ENCODE measurements at places on chromosomes 11 and 22.

DNA sequence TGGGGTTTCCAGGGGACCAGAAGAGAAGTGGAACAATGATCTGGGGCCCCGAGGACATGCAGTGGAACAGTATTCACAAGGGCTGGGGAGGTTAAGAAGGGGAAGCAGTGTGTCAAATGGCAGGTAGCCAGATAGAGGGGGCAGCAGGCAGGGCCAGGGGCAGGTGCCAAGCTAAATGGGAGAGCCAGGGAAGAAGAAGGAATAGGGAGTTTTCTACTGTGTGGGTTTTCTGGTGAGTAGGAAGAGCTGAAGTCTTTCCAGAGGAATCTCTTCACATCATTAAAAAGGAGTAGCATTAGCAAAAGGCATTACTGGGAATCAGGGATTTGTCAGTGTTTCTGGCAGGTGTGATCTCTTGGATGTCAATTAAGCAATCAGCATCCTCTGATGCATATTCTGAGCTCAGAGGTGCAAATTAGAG lies 55.8 kb downstream of the IRAG1 start:
- no peak for DNase-seq

DNA sequence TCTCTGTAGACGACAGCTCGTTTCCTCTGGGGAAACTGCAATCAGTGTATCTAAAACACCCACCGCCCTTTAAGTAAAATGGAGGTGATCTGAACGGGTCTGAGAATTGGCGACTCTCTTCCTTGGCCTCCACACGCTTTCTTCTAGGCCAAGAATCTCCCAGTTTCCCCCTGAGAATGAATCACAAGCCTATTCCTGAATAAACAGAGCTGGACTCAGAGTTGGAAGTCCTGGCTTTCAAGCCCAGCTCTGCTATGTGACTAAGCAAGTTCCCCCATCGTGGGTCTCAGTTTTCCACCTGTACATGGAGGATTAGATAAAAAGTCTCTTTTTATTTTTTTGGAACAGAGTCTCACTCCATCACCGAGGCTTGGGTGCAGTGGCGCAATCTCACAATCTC lies 200.4 kb downstream of the MN1 start:
- no peak for DNase-seq

- no peak for DNase-seq
These were observed 7.6 kb upstream of the MICAL2 start for GRCh38 chr11:12102588-12103410.

DNA sequence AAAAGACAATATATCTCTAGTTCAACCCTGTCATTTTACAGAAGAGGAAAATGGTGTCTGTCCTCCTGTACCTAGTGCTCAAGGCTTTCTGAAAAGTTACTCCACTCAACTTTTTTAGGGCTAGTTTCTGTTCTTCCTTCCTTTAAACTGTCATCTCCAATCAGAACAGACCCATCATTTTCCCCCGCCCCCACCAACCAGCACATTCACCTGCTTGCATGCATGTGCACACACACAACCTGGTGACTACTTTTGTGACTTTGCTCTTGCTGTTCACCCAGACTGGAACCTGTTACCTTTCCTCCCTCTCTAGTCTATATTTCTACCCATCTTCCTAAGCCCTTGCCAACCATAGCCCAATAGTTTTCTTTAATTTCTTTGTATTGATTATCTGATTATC lies 5.6 kb downstream of the FBXO7 start:
- DNase-seq = no peak

GRCh38 chr11:101321222-101321621 lies 191.6 kb upstream of the PGR start:
- no peak for DNase-seq

GRCh38 chr11:34865261-34865660 lies 50.9 kb downstream of the APIP start:
- no peak for DNase-seq

DNA sequence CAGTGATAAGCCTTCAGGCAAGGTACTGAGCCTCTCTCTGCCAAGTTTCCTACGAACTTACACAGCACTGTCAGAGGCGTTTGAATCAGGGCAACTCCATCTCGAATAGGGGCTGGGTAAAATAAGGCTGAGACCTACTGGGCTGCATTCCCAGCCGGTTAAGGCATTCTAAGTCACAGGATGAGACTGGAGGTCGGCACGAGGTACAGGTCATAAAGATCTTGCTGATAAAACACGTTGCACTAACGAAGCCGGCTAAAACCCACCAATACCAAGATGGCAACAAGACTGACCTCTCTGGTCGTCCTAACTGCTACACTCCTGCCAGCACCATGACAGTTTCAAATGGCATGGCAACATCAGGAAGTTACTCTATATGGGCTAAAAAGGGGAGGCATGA lies 20.4 kb upstream of the POGLUT3 start:
- no peak for DNase-seq

DNA sequence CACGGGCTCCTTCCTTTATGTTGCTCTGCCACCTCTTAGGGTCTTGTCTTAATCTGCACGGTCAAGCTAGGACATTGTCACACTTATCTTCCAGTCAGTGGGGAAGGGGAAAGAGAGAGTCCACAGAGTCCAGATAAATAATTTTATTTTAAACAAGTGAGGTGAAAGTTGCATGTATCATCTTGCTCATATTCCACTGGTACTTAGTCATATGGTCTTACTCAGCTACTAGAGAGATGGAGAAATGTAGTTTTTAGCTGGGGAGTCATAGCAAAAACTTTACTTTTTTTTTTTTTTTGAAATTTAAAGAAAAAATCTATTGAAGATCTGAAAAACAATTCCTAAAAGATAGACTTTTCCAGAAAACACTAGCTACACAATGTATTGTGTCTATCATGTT lies 29.0 kb downstream of the PDE3B start:
- DNase-seq = no peak

DNA sequence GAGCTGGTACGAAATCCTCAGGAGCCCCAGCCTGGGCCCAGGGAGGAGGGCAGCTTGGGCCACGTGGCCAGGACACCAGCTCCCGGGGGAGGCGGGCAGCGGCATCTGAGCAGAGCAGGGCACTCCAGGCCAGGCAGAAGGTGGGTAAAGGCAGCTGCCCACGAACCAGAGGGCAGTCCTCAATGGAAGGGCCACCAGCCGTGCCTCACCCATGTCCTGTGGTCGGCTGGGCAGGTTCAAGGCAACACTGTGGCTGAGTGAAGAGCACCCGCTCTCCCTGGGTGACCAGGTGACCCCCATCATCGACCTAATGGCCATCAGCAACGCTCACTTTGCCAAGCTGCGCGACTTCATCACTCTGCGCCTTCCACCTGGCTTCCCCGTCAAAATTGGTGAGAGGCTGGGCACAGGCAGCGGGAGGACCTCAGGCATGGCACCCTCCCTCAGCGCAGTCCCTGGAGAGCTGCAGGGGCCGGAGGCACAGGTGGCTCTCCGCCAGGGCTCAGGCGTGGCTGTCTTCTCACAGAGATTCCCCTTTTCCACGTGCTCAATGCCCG lies 2.5 kb upstream of the SSH3 start:
- DNase-seq = no peak

- no peak for DNase-seq
These were observed at the start of gene CAVIN3 for GRCh38 chr11:6320411-6321155. TSS of gene CAVIN3 (minus strand) at chr11:6320501. CDS start at chr11:6320476, 25 bp downstream.

- DNase-seq = no peak
These were observed 43.2 kb downstream of the LMO1 start for GRCh38 chr11:8220261-8221045.

DNA sequence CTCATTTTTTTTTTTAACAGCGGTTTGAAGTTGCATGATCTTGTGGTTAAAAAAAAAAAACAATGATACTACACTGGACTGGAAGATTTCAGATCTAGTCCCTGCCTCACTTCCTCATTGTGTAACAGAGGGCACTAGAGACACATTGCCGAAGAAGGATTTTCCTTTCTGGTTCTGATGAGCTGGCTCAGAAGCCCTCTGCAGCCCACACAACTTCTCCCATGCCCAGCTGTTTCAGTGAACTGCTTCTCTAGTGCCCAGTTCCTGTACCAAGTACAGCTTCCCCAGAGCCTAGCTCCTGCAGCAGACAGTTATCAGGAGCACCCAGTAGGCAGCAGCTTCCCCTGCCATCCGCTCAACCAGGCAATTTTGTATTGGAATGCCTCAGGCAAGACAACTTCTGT lies 29.5 kb upstream of the ANO5 start:
- DNase-seq = no peak

GRCh38 chr11:36192425-36193289 lies 96.6 kb downstream of the COMMD9 start:
- DNase-seq = no peak

GRCh38 chr11:103906291-103906867 lies 130.1 kb upstream of the DDI1 start:
- DNase-seq = no peak

GRCh38 chr11:95877291-95877690 lies 46.6 kb downstream of the MTMR2 start:
- no peak for DNase-seq

GRCh38 chr11:32109592-32109991 lies 18.7 kb downstream of the RCN1 start:
- no peak for DNase-seq

DNA sequence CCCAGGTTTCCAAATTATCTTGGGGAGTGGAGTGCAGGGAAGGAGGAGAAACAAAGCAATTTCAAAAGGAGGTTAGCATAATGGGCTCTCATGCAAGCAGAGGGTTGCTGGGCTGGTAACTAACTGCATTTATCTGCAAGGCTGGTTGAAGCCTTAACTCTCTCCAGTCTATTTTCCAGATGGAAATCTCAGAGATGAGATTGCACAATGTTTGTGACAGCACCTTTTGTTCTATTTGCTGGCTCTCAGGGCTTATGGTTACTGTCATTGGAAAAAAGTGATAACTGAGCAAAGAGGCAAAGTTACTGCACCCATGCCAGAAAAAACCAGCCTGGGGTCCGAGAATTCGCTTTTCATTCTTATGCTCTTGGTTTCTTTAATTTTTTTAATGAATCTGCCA lies 33.2 kb downstream of the ABCC8 start:
- no peak for DNase-seq

DNA sequence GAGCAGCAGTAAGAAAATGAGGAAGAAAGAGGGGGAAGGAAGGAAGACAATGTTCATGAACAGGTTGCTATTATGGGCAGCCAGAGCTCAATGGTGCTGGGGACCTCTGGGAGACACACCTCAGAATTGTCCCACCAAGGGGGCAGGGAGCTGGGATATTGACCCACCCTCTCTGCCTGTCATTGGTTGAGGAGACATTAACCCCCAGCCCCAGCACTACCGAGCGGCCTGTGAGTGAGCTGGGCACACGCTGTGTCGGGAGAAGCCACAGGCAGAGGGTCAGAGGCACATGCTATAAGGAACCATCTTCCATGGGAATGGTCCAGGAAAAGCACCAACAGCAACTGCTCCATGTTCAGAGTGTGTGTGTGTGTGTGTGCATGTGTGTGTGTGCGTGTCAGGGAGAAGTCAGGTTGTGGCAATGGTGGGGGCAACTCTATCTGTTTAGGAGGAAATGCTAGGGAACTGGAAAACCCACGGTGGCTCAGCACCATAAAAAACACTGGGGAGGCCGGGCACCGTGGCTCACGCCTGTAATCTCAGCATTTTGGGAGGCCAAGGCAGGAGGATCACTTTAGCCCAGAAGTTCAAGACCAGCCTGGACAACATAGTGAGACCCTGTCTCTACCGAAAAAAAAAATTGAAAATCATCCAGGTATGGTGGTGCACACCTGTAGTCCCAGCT lies 49.2 kb downstream of the CD6 start:
- no peak for DNase-seq

DNA sequence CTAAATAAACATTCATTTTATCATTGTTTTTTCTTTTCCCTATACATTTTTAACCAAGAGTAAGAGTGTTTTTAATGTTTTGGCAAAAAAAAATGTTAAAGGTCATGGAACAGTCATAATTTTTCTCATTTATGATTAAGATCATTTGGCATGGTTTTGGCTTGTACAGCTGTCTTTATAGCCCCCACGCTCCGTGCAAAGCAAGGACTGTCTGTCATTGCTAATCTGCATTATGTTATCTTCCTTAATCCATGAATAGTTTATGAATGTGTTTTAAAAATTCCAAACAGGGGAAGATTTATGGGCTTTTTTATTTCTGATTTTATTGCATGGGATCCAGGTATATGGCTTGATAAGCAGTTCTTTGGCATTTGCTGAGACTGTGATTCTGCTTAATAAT lies 28.1 kb downstream of the PGM2L1 start:
- no peak for DNase-seq

DNA sequence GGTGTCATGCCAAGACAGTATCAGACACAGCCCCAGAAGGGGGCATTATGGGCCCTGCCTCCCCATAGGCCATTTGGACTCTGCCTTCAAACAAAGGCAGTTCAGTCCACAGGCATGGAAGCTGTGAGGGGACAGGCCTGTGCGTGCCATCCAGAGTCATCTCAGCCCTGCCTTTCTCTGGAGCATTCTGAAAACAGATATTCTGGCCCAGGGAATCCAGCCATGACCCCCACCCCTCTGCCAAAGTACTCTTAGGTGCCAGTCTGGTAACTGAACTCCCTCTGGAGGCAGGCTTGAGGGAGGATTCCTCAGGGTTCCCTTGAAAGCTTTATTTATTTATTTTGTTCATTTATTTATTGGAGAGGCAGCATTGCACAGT lies 14.6 kb downstream of the IL10RA start:
- DNase-seq = no peak

GRCh38 chr22:49664371-49664881 lies 163.2 kb downstream of the BRD1 start:
- DNase-seq = no peak

DNA sequence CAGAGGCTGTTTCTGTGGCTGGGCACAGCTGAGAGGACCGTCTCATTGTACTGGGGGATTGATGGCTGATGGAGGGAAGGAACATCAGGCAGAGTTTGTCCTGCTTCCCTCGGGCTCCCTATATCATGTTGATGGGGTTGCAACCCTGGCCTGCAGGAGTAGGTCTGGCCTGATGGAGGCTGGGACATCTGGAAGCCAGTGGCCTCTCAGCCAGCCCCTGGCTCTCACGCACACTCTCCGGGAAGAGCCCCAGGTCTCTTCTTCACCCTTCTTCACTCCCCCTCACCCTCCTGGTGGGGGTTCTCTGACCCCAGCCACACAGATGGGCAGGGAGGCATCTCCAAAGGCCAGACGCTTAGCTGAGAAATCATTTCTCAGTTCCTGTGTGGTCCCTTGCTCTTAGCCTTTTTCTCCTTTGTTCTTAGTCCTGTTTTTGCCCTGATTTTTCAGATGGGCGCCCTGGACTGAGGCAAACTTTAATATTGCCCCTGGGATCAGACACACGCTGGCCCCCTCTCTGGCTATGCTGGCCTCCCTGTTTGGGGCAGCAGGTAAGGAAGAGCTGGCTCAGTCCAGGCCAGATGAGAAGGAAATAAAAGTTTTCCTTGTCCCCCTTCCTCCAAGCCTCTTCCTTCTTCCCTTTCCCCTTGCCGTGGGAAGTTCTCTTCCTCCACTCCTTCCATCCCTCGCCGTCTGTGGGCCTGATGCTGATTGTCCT lies 13.9 kb upstream of the ANO1 start:
- DNase-seq = no peak

DNA sequence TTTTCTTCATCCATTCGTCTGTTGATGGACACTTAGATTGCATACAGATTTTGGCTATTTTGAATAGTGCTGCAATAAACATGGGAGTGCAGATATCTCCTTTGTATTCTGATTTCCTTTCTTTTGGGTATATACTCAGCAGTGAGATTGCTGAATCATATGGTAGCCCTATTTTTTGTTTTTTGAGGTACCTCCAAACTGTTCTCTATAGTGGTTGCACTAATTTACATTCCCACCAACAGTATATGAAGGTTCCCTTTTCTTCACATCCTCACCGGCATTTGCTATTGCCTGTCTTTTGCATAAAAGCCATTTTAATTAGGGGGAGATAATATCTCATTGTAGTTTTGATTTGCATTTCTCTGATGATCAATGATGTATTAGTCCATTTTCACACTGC lies 96.1 kb downstream of the PRR5L start:
- DNase-seq = no peak

- no peak for DNase-seq
These were observed 9.0 kb upstream of the PCF11 start for GRCh38 chr11:83147895-83148294.
